Fibroblast of the aortic adventitia (primary cell): ENCODE measurements at places on chromosomes 2 and 18. TPM values are rescaled to one million over a fixed set of nuclear protein-coding genes. Genes with fewer than 3 reads are reported as not detected.

DNA sequence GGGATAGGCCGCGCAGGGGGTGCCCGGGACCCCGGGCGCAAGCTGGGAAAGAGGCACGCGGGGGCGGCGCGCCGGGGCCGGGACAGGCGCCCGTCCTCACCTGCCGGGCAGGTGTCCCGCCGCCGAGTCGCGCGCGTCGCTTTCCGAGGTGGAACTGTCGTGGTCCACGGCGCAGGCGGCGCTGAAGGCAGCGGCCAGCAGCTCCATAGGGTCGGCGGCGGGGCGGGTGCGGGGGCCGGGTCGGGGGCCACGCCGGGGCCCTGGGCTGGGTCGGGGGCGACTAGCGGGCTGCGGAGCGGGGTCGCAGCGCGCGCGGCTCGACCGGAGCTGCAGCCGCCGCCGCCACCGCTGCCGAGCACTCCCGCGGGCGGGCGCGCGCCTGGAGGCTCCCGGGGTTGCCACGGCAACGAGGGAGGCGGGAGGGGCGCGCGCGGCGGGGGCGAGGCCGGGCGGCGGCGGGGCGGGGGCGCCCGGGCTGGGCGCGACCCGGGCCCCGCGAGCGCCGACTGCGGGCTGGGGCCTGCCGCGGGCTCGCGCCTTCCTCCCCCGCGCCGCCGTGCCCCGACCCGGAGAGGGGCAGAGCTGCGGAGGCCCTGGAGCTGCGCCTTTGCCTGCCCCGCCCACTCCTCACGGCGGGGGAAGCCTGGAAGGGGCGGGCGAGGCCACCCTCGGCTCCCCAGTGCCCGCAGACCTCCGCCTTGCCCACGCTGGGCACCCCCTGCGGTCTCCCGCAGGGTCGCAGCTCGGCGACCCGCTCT, 57.9 kb downstream of the SNORC start:
- DNase-seq: no peak

GRCh38 chr2:211453311-211453887, 897.0 kb downstream of the CPS1 start:
- DNase-seq: no peak

DNA sequence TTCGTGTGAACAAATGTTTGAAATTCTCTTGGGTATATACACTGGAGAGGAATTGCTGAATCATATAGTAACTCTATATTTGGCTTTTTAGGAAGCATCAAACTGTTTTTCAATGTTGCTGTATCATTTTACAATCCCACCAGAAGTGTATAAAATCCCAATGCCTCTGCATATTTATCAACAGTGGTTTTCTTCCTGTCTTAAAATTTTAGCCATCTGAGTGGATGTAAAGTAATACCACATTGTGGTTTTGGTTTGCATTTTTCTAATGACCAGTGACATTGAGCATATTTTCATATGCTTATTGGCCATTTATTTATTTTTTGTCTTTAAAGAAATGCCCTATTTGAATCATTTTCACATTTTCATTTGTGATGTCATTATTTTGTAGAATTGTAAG, 22.8 kb upstream of the LRP1B start:
- DNase-seq: no peak

GRCh38 chr2:46116553-46116991, 180.6 kb upstream of the EPAS1 start:
- DNase-seq: peak; percentile 73

The KIF5C gene
- 0.09 TPM in 1 of 2 replicates, not detected in the other for total RNA-seq

DNA sequence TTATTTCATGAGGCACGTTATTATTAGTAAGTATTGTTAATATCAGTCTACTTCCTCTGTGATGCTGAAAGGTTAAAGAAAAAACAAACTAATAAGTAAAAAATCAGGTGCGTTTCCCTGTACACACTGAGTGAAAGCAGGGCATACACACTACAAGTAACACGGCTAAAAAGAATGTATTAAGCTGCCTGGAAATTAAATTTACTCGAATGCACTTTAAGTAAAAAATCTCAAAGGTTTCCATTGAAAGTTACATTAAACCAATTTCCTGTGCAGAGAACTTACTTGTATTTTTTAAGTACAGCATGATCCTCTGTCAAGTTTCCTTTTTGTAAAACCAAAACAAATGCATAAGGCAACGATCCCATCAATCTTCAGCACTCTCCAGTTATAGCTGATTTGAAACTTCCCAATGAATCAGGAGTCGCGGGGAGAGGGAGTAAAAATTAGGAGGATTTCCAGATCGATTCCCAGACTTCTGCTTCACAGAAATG, 633 bp downstream of the BCL2 start:
- peak; percentile 12 for DNase-seq

DNA sequence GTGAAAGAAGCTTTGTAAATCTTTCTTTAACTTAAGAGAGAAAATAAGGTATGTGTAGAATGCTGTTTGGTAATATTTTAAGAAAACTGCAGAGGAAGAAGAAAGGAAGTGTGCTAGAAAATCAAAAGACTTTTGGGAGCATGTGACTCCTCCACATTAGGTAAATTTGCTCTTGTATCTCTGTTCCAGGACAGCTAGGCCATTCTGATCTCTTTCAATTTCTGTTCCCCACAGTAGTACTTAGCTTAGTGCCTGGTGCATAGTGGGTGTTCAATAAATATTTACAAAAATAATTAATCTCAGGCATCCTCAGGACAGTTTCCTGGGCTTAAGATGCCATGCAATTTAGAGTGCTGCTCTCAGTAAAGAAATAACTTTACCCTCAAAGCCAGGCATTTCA, 105.0 kb downstream of the GPD2 start:
- DNase-seq: no peak

DNA sequence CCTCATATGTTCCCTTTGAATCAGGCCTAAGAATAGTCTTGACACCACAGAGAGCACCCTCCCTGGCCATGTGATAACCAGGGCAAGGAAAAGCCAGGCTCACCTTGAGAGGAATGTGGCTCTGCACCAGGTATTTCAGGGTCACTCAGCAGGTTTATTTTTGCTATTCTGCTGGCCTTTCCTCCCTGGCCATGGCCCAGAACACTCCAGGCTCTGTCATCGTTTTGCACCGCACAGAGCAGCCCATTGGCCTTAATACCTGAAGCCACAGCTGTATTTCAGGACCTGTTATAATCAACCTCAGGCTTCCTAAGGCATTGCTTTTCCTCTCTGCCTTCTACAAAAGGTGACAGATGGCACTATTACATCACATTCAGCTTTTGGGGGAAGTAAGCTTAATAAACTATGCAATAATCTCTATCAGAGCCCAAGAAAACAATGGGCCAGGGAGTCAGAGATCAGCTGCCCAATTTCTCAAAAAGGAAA, 668.3 kb downstream of the IRS1 start:
- no peak for DNase-seq

The CFAP221 gene
- not detected in 2 replicates for total RNA-seq

The TMEM200C gene
- 0.33 and 0.36 TPM in 2 replicates for total RNA-seq

- no peak for DNase-seq
These were observed 204.0 kb upstream of the ID2 start for GRCh38 chr2:8477552-8478470.

GRCh38 chr2:241507430-241508239, 749 bp downstream of the STK25 start:
- DNase-seq: peak; percentile 22

DNA sequence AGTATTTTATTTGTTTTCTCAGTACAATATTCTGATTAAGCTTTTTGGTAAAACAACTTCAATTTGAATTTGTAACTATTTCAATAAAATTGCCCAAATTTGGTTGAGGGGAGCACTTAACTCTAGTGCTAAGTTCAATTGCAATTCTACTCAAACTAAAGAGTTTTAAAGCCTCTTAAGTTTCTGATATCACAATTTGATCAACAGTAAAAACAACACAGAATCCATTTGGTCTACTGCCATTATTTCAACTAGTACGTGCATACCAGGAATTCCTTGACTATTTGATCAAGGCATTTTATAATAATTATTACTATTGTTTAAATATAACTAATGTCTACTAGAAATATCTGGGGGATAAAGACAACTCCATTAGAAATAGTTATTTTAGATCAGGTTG, 150.9 kb downstream of the ROCK1 start:
- no peak for DNase-seq

DNA sequence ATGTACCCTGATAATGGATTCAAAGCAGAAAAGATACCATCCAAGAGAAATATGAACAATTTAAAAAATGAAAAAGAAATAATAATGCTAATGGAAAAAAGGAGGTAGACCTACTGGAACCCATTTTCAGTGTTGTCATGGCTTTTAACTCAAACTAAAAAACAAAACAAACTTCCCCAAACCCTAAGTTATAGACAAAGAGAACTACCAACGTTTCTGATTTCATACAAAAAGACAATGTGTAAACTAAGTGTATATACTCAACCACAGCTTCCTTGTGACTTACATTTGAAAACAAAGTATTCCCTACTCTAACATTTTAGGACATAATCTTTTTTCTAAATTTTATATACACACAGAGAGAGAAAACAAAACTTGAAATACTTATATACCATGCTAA, 45.9 kb downstream of the ACVR1 start:
- DNase-seq: no peak

- peak; percentile 61 for DNase-seq
These were observed 160.8 kb upstream of the KYNU start for GRCh38 chr2:142716463-142717242.

GRCh38 chr18:80233201-80233835, 14.0 kb downstream of the PARD6G start:
- no peak for DNase-seq

GRCh38 chr2:38788306-38788705, 10.3 kb downstream of the GEMIN6 start:
- DNase-seq: no peak

DNA sequence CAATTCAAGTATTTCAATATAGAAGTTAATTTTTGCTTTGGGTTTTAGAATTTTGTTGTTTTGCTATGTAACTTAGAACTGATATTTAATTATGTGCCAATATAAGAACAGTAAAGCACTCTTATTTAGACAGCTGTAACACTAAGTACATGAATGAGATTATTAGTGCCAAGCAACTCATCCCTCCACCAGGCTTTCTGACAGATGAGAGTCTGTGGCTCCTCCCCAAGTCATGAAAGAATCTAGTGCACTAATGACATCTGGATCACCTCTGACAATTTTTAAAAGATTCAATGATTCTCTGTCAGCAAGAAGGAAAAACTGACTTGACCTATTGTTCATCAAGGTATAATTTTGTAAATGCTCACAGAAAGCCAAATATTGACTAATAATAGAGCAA, 67.8 kb downstream of the TMEFF2 start:
- no peak for DNase-seq

The POTEJ gene
- total RNA-seq: not detected in 2 replicates

The CEP192 gene
- total RNA-seq: 27.2 and 38.3 TPM in 2 replicates

- DNase-seq: no peak
These were observed 250.2 kb upstream of the REG3G start for GRCh38 chr2:78775291-78775690.

The SEPTIN10 gene
- total RNA-seq: 137 and 145 TPM in 2 replicates

- DNase-seq: no peak
These were observed 8.0 kb upstream of the ZDBF2 start for GRCh38 chr2:206266130-206267125.

DNA sequence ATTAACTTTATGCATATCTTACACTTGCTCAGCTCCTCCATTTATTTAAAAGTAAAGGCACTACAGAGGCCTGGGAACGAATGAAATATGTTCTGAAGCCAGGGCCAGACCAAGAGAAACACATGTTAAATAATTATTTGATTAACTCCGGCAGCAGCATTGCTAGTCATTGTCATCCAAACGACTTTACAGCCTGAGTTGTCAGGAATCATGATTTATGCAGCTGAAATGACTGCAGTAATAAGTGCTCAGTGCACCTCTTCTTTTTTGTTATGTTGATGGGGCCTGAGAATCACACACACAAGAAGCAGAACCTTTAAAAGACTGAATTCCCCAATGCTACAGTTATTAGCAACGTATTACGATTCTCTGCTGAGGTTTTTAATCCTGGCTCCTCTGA, 58.9 kb downstream of the EPHA4 start:
- no peak for DNase-seq

The WDCP gene
- 6.4 and 9.3 TPM in 2 replicates for total RNA-seq

The C2orf15 gene
- total RNA-seq: not detected in 2 replicates

GRCh38 chr2:19171409-19171808, 187.0 kb downstream of the OSR1 start:
- DNase-seq: no peak

GRCh38 chr2:3217646-3218045, 160.0 kb downstream of the EIPR1 start:
- DNase-seq: no peak

DNA sequence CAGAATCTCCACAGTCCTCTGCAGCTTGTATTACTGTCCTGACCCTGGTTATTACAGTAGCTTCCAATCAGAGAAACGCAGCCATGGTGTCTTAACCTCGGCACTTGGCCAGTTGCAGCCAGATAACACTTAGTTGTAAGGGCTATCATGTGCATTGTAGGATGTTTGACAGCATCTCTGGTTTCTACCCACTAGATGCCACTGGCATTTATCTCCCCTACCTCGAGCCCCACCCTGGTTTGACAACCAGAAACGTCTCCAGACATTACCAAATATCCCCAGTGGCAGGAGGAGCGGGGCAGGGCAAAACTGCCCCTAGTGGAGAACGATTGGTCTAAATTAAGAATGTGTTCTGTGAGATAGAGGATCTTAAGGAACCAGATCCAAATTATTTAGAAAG, 13.1 kb downstream of the DSG2 start:
- no peak for DNase-seq

DNA sequence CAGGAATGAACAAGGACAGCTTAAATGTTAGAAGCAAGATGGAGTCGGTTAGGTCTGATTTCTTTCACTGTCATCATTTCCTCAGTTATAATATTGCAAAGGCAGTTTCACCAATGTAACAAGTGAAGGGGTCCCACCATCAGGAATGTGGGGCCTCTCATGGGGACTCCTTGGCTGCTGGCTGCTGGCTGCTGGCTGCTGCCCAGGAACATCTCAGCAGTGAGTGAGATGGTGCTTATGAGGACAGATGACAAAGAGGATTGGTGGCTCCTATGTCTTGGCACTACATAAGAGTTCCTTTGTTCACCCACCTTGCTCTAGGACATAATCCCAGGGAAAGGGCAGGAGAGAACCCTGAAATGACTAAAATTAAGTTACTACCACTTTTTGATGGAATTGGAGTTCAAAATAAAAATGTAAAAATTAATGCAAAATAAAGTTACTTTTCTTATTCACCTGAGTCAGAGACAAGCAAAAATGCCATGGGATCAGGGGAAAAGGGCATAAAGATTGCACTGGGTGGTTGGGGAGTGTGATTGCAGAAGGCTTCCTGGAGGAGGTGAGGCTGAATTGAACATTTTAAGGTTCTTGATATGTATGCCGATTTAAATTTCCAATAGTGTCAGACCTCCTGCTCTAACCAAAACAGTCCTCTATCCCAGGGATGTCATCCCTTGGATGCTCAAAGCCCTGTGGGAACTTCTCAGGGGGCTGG, 23.4 kb downstream of the TMEM177 start:
- DNase-seq: no peak
